SK-N-DZ (cell line): ENCODE measurements at places on chromosomes 3 and 15.

DNA sequence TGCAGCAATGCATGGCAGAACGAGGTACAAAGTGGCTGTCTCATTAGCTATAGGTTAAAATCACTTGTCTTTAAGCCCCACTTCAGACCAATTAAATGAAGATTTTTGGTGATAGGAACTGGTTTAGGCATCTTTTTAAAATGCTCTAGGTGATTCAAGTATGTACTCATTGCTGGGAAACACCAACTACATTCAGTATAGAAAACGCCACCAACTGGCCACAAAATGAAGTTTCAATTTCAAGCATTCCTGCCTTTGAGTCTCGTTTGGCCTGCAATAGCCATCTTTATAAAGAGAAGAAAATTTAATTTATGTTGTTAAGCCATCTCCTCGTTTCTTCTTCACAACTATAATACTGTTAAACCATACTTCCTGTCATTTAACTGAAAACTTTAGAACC is 587.9 kb downstream of the GBE1 start:
- no peak for DNase-seq

GRCh38 chr3:48879994-48880377 is 18.7 kb downstream of the SLC25A20 start:
- DNase-seq = no peak

- DNase-seq = peak; percentile 40
These were observed 30.2 kb upstream of the USP3 start for GRCh38 chr15:63473999-63474809.

DNA sequence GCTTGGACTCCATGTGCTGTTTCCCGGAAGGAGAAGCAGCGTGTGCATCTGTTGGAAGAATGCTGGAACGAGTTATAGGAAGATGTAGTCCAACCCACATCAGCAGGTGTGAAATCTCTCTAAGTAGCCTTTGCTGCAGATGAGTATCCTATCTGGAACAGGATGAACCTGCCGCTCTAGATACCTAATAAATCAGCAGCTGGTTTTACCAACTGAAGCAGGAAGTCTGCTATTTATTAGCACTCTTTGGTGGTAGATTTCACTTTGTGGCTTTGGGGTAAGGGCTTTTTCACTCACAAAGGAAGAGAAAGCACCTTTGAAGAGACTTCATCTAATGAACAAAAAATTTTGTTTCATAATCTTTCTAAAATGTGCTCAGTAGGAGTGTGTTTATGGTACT is 66.4 kb downstream of the DCUN1D1 start:
- no peak for DNase-seq

GRCh38 chr15:31374489-31374888 is 47.9 kb downstream of the KLF13 start:
- no peak for DNase-seq

GRCh38 chr15:65939901-65940617 is 70.8 kb downstream of the RAB11A start:
- DNase-seq = no peak

GRCh38 chr15:93073465-93073952 is 15.5 kb downstream of the RGMA start:
- DNase-seq = no peak

- DNase-seq = no peak
These were observed 1063.0 kb upstream of the GBE1 start for GRCh38 chr3:82824491-82824890.
